ENCODE measurements at places on chromosomes 11 and 22.

GRCh38 chr11:32108576-32108975 lies 17.7 kb downstream of the RCN1 start:
- no peak for DNase-seq

DNA sequence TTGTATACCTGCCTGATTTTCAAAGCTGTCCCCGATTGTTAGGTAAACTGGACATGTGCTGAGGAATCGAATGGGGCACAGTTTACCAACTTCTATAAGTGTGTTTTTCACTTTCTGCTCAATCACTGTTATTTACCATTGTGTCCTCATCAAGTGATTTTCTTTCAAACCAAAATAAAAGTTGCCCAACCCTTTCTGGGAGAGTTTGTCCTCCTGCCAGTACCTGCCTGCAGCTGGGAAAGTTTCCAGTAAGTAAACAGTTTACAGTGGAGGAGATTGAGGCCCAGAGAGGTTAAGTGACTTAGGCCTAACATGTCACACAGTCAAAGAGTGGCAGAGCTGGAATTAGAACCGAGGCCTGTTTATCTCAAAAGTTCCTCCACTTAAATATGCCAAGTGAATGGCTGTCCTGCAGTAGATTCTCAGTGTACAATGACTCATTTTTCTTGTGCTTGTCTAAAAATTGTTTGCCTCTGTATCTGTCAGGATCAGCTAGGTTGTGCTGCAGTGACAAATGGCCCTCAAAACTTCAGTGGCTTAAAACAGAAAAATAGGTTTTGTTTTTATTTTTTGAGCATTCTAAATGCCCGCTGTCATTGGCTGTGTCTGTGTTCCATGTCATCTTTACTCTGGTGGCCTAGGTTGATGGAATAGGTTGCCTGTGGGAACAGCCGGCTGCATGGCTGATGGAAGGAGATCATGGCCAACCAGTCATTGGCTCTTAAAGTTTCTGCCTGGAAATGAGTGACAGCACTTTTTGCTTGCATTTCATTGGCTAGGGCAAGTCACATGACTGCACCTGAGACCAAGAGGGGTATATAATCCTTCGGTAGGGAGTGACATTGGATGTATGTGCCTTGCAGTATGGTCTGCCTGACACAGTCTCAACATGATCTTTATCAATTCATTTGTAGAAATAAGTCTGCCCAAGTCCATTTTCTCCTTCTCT lies 61.8 kb upstream of the CRYBB3 start:
- no peak for DNase-seq

DNA sequence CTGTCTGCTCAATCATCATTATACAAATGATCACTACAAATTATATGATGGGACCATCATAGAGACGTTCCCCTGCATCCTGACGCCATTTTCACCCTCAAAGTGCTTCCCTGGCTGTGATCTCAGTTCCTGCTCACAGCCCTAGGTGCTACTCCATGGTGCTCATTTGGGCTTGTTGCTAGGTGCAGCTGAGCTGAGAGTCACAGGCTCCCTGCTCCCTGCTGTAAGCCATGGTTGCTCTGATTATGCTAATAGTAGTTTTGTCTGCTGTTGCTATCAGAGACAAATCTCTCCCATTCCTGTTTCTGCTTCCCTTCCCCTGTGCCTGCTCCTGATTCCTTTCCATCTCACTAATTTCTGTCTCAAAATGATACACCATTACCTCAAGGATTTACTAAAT lies 474.3 kb downstream of the METTL15 start:
- DNase-seq: no peak

- DNase-seq: no peak
These were observed 108.9 kb upstream of the SORL1-AS1 start for GRCh38 chr11:121561716-121562115.

GRCh38 chr11:44466531-44467205 lies 98.8 kb upstream of the CD82 start:
- peak; percentile 34 for DNase-seq

DNA sequence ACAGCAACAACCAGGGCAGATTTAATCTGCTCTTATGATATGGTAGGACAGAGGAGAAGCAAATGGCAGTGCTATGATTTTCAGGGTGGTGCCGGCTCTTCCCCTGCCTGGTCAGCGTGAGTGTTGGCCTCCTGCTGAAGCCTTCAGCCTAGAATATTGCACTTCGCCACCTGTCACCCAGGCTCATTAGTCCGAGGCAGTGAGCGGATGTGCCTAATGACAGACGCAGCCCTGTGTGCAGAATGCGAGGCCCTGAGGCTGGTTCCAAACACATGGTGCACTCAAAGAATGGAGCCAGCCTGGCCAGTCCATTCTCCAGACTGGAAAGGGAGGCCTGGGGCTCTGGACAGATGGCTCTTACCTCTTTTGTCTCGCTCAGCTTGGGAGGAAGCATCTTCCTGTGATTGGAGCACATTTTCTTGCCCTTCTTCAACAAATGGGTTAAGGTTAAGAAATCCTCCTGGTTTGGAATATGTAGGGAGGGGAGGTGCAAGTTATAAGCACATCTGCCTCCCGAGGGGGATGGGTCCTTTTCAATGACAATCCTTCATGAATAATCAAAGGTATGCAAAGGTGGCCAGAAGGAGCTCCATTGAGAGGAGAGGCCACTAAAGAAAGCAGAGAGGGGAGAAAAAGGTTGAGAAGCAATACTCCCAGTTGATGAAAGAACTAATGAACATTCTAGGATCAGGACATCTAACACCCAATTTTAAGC lies 39.7 kb upstream of the GALNT18 start:
- DNase-seq: no peak

GRCh38 chr11:8719211-8719649 lies 36.6 kb downstream of the RPL27A start:
- peak; percentile 94 for DNase-seq

DNA sequence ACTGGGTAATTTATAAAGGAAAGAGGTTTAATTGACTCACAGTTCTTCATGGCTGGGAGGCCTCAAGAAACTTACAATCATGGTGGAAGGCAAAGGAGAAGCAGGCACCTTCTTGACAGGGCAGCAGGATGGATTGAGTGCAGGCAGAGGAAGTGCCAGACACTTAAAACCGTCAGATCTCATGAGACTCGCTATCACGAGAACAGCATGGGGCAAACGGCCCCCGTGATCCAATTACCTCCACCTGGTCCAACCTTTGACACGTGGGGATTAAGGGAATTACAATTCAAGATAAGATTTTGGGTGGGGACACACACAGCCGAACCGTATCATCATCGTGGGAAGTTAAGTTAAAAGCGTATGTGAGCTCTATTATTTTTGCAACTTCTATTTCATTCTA lies 71.4 kb upstream of the SYN3 start:
- DNase-seq: no peak

GRCh38 chr11:128803011-128803410 lies 64.1 kb downstream of the KCNJ1 start:
- no peak for DNase-seq

GRCh38 chr22:22835771-22836291 lies 51.8 kb upstream of the IGLL5 start:
- no peak for DNase-seq

GRCh38 chr22:50136581-50137015 lies 33.9 kb upstream of the PANX2 start:
- DNase-seq: no peak

DNA sequence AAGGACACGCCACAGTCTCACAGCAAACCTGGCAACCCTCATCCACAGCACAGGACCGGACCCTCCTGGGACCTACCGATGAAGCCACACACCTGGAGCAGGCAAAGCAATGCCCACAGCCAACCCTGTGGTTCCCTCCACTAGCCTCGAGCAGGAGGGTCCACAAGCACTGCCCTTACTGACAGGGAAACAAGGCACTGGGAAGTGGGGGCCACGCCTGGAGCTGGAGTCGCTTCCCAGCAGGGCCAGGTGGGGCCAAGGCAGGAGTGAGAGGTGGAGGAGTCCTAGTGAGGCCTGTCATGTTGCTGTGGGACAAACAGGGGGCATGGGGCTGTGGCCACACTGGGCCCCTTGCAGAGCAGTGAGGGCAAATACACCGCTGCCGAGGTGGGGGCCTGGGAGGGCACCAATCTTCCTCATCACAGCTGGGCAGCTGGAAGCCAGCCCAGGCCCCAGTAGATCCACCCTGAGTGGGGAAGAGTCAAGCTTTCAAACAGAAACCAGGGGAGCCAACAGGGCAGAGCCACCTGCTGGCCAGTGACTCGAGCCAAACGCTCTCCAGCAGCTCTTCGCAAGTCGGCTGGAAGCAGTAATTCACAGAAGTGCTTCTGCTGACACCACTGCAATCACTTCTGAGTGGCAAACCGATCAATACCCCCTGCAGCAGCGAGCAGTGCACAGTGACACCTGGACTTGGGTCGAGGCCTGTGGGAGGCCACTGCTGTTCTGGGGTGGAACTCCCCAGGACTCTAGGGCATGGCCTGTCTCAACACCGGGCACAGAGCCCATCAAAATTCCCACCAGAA lies 13.7 kb downstream of the SULT4A1 start:
- peak; percentile 15 for DNase-seq

GRCh38 chr11:102924851-102925380 lies 30.6 kb downstream of the MMP13 start:
- DNase-seq: peak; percentile 31

DNA sequence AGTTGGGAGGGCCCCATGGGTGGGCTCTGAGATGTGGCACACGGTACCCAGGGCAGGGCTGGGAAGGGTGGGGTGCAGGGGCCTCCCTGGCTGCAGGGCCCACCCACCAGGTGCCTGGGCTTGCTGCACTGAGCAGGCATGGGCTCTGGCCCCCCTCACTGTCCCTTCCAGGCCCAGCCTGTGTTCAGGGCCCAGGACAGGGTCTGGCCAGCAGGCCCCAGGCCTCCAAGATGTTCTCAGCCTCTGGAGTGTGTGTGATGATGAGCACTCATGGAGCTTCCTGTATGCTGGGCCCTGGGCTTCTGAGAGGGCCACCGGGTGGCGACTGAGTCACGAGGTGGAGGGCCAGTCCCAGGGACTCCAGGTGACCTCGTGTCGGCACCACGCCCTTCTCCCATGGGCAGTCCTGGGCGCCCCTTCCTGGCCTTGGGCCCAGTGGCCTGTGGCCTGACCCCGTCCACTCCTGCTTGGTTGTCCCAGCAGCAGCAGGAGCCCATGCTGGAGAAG lies 55.9 kb upstream of the CCDC188 start:
- no peak for DNase-seq

DNA sequence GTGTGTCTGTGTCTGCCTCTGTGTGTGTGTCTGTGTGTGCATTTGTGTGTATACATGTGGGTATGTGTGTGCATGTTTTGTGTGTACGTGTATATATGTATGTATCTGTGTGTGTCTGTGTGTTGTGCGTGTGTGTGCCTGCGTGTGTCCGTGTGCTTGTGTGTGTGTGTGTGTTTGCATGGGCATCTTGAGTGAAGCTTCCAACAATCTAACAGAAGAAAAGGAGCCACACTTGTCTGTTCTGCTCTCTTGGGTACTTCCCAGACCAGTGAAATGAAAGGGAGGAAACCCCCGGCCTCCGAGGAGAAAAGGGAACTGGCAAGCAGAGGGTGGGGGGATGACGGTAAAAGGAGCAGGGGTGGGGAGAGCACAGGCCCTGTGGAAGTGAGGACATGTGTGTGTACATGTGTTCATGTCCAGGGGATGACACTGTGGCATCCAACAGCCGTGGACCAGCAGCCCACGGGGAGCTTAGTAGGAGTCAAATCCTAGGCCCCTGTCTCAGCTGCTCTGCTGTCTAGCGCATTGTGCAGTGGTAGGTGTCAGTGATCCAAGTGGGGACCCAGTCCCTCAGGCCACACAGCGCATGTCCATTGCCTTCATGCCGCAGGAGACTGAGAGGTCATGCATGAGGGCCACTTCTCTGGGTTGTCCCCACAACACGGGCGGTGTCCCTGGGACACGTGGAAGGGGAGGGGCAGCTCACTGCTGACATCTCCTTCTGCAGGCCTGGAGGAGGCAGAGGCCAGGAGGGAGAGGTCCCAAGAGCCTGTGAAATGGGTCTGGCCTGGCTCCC lies 8.1 kb downstream of the CSF2RB start:
- no peak for DNase-seq

DNA sequence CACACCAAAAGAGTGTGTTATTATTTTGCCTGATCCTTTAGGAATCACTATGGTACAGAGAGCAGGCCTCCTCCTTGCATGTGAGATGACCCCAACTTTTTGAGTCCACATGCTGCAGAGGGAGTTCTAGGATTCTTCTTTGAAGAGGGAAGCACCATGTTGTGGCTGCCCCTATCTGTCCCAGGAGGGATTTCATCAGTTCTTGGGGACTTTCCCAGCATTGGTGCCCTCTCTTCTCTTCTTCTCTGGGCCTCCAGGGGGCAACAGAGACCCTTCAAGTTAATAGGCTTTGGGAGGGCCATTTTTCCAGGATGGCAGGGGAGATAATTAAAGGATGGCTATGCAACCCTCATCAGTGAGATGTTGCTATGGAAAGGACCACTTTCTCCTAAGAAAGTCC lies 3.6 kb downstream of the MMP1 start:
- DNase-seq: peak; percentile 22

DNA sequence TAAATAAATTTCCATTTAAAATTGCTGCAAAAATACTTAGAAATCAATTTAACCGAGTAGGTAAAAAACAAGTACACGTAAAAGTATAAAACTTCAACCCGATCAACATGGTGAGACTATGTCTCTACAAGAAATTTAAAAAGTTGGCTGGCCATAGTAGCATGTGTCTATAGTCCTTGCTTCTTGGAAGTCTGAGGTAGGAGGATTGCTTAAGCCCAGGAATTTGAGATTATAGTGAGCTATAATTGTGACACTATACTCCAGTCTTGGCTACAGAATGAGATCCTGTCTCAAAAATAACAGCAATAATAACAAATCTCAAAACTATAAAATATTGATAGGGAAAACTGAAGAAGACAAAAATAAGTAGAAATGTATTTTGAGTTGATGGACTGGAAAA lies 11.1 kb downstream of the CASP4 start:
- DNase-seq: peak; percentile 30

DNA sequence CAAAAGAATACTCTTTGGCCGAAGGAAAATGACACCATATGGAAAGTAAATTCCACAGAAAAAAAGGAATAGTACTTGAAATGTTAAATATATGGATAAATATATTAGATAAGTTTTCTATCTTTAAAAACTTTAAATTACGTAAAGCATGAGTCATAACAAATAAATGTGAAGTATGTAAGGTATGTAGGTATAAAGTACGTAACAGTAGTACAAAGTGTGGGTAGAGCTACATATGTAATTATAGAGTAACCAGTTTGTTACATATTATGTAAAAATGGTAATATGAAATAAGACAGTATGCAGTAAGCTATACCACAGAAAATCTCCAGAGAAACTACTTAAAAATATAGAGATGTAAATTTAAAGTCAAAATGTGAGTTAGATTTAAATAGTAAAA lies 582.3 kb upstream of the CHORDC1 start:
- DNase-seq: no peak

DNA sequence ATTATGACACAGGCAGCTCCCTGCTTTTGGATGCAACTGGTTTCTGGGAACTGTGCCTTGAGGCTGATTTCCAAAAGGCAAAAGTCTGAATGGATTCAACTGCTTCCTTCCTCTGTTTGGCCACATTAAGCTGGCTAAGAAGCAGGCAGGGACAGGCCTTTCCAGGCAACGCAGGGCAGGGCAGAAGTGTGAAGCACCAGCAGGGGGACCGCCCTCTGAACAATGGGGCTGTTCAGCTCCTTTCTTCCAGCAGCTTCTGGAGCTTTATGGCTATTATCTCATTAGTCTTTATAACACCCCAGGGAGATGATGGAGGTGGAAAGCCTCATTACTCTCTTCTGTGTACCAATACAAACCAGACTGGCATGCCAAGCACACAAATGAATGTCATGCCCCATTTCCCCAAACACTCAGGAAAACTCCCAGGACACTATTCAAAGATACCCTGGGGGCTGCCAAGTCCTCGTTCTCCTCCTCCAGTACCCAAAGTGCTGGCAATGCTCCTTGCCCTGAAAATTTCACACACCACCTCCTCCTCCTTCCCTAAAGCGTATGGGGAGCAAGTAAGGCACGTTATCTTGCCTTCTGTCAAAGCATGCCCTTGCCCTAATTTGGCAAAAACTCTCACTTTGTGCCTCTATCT lies 21.3 kb downstream of the MORC2 start:
- DNase-seq: no peak
